ENCODE measurements at places on chromosomes 4 and X.

- DNase-seq: no peak
Measured at GRCh38 chrX:151875270-151876026, 37.2 kb upstream of the MAGEA4 start.

DNA sequence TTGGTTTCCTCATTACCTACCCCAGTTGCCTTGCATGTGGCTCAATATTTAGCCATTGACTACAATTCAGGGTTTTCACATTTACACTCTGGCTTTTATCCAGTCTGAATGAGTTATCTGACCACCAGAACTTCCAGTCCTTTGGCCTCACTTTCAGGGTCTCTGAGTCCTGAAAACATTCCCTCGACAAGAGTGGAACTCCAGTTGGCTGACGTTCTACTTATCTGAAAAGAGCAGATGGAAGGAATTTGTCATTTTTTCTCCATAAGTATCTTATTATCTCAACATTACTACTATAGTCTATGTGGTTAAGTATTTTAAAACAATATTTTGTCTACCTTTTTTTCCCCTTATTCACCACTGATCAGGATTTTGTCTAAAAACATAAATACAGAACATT lies 5.2 kb upstream of the CASP6 start:
- DNase-seq: no peak

DNA sequence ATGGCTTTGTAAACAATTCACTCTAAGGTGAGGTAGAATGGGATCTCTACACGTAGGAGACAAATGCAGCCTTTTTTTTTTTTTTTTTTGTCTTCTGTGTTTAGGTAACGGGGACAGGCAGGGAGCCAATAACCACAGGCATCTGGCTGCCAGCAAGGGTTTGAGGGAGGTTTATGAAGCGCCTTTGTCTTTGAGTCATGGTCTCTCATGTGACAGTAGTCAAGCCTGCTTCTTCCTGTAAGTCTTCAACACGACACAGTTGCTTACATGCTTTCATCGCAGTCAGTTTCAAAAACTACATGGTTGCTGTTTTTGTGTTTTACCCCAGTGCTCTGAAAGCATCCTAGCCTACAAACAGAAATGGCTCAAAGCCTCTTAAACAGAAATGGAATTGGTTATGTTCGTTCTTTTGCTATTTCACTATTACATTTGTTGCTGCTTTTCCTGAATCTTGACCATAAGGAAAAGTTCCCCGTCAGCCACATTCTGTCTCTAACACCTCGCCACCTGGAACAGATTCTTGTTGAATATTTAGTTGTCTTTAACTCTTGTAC lies 127.8 kb upstream of the METTL14 start:
- DNase-seq: no peak

DNA sequence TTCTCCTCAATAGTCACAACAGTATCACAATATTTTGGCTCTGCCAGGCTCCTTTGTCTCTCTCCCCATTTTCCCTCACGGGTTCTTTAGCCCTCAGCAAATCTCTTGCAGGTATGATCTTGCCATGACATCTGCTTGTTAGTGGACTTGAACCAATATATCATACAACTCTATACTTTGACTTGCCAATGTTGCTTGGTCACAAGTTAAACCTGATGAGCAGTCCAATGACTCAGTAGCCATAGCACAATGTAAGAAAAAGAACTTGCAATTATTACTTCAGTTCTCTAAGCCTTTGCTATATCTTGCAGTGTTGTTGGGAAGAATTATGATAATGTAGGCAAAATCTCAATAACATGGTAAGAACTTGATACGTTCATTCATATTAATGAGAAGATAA lies 174.6 kb upstream of the NRK start:
- DNase-seq: no peak

GRCh38 chr4:131547506-131547981 lies 1601.5 kb upstream of the PCDH10 start:
- no peak for DNase-seq

DNA sequence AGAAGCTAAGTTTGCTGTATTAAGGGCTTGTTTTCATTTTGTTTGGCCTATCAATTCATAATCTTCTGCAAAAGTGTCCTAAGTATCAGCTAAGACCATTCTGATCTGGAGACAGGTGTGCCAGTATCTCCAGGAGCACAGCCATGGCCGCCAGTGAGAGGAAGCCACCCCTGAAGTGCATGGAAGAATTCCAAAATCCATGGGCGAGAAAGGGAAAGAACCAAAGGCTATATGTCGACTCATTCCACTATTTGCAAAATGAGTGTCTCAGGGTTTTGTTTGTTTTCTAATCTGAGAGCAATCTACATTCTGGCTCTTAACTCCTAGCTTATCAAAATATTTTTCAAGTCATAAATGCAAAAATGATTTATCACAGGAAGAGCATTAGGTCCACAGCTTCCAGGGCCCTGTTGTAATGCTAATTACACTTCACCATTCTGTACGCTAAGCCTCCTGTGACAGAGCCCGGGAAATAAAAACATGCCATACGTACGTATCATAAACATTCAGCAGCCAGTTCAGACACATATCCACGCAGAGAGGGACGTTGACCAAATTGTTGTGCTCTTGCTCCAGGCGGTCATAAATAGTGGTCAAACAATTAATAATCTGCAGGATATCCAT lies 137.3 kb upstream of the FTHL17 start:
- DNase-seq: no peak

GRCh38 chr4:40953283-40954087 lies 203.7 kb downstream of the NSUN7 start:
- no peak for DNase-seq

- no peak for DNase-seq
Measured at GRCh38 chr4:78642934-78643333, 91.4 kb downstream of the ANXA3 start.

GRCh38 chr4:74297539-74297938 lies 10.7 kb upstream of the EPGN start:
- DNase-seq: no peak

- no peak for DNase-seq
Measured at GRCh38 chrX:130186651-130187050, 14.9 kb downstream of the RAB33A start.

DNA sequence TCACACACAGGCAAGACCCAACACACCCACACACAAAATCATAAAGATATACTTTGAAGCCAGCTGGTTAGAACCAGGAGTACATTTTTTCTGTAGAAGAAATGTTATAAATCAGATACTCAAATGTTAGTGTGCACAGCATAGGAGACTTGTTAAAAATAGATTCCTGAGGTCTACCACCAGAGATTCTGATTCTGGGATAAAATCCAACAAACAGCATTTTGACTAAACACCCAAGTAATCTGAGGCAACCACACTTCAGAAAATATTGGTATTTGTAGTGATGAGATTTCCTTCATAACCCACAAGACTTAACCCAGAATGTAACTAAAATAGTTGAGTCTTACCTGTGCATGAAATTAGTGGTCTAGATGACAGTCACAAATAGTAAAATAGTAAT lies 301.8 kb downstream of the HNRNPD start:
- DNase-seq: no peak

GRCh38 chrX:151982222-151982621 lies 7.7 kb upstream of the GABRE start:
- no peak for DNase-seq

GRCh38 chrX:143636831-143637230 lies 930 bp upstream of the SLITRK4 start:
- DNase-seq: no peak

DNA sequence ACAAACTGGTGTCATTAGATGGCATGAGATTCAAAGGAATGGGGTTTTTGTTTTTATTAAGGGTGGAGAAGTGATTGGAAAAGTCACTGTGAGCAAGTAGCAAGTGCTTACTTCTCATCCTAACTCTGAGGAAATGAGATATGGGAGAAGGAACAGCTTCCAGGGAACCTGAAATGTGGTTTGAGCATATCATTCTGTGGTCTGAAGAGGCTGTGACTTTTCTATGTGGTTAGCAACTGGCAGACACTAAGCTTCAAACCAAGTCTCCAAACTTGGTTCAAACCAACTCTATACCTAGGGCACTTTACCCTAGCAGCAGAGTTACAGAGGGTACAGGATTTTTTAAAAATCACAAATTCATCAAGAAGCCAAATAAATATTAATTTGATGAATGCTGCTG lies 58.2 kb downstream of the DCLK2 start:
- no peak for DNase-seq

- no peak for DNase-seq
Measured at GRCh38 chrX:151370906-151371305, 26.1 kb upstream of the VMA21 start.

GRCh38 chr4:162126729-162127128 lies 37.1 kb downstream of the FSTL5 start:
- DNase-seq: no peak

GRCh38 chr4:167868163-167868562 lies 224.2 kb upstream of the ANXA10 start:
- DNase-seq: no peak

DNA sequence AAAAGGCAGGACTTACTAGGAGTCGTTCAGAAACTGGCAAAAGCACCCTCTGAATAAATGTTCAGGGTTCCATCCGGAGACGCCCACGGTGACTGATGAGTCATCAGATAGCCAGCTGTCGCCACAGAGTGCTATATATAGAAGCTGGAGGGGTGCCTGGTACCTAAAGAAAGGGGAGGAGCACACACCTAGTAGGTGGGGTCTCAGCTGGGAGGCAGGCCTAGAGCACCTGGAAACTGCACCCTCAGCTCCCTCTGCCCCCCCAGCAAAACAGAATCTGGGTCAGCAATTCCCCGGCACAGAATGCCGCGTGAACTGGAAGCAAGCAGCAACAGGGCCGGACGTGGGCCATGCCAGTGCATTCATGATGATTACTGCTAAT lies 242.0 kb downstream of the BCOR start:
- DNase-seq: peak; percentile 63

- no peak for DNase-seq
Measured at GRCh38 chr4:126470862-126471261, 1156.1 kb downstream of the FAT4 start.

DNA sequence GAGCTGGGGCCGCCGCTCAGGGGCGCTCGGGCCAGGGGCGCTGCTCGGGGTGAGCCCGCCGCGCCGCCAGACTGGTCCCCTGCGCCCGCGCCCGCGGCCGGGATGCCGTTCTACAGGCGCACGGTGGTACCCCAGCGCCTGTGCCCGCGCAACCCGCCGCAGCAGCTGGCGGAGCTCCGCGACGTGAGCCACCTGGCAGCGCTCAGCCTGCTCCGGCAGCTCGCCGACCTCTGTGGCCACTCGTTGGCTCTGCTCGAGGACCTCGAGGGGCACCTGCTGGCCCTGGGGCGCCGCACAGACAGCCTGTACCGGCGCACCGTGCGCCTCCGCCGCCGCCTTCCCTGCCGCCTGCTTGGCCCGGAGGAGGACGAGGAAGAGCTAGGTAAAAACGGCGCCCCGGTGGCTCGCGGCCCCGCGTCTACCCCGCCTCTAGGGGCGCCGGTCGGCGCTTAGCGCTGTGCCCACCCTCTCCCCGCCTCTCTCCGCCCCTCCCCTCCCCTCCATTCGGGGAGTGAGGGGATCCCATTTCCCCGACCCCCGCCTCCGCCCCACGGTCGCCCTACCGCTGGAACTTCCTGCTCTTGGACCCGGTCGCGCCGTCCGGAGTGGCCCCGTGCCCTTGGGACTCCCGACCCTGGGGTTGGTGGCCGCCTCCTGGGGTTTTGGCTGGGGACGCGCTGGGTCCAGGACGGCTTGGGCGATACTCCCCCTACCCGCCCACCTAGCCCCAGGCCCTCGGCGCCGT lies 513 bp downstream of the NHSL2 start:
- DNase-seq: peak; percentile 10

DNA sequence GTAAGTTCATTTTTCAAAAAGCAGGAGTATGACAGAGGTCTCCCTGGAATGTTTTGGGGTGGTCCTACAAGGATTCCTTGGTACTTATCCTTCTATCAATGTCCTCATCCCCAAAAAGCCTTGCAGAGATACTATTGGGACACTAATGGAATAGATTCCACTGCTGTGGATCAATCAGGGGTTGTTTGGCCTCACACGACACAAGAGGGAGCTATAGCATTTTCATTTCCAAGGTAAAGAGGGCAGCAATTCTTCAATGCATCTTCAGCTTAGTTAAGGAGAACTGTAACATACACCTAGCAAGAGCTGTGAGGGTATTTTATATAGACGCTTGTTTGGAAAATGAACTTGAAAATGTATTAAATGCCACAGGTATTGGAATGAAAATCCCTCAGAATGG lies 50.9 kb downstream of the USP26 start:
- DNase-seq: no peak

GRCh38 chr4:180150818-180151217 lies 2092.4 kb upstream of the TENM3 start:
- no peak for DNase-seq

DNA sequence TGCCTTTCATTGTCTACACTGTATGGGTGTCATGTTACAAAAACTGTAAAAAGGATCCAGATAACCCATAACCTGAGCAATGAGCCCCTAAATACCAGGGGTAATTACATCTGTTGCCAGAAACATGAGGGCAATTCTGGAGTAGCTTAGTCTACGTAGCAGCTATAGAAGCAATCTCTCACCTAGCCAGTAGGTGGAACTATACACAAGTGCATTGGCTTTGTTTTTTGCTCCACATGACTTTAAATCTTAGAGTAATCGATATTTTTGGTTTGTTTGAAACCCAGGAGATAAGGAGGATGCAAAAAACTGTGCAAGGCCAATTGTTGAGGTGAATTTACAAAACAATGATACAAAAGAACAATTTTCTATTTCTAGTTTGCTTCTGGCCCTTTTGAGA lies 57.5 kb downstream of the GPR82 start:
- DNase-seq: no peak

DNA sequence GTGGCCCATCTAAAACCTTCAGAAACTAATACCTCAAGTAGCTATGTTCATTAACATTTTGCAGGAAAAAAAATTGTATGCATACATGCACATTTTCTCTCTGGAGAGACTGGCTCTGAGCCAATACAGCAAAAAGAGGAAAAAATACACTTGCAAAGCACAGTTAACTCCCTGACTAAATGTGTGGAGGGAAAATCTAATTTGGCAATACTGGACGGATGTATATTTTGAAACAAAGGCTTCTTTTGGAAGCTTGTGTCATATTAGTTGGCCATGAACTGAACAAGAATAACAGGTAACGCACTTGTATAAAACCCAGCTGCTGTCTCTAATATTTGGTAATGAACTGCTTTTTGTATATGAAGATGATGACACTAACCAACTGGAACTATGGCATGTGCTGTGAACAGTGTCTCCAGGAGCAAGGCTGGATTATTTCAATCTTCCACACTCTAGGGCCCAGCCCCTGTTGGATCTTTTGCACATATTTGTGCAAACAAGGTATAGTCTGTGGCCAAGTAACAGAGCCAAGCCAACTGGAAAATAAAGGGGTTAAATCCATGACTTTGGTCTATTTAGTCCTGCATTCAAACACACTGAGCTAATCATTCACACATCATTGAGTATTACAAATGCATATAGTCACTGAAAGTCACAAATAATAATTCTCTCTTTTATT lies 67.9 kb upstream of the NRK start:
- DNase-seq: no peak

DNA sequence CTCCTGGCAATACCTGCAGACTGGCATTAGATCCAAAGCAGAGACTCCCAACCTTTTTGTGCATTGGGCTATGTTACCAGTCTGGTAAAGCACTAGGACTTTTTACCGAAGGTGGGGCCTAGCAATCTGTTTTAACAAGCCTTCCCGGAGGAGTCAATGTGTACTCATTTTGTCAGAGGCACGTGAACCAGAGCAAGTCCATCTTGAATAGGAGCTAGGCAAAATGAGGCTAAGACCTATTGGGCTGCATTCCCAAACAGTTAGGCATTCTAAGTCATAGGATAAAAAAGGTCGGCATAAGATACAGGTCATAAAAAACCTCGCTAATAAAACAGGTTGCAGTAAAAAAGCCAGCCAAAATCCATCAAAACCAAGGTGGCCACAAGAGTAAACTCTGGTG lies 22.3 kb downstream of the ADGRA3 start:
- DNase-seq: no peak
